ENCODE measurements at places on chromosomes 1 and 21.

DNA sequence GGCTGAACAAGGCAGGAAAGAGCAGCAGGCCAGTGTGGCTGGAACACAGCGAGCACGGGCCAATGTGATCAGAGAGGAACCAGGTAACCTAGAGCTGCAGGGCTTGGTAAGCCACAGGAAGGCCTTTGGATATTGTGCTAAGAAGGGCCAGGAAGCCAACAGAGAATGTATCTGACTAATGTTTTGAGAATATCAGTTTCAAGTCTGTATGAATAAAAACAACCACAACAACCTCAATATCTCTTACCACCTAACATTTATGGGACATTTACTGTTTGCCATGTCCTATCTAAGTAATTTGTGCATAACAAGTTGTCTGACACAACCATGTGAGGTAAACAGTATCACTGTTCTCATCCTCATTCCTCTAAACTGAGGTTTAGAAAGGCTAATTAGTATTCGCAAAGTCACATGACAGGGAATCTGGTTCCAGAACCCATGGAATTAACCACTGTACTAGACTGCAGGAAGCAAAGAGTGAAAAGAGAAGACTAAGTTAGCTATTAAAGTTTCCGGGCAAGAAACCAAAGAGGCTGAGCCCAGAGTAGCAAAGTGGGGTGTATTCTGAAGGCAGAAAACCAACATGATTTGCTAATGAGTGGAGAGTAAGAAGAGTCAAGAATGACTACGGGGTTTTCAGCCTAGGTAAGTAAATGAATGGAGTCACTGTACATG is 38.9 kb downstream of the SPRTN start:
- H3K36me3 ChIP-seq = no peaks in the 10 kb centered on the region
- no peaks in the 10 kb centered on the region for H3K4me1 ChIP-seq
- no peak overlapping the region for H3K4me3 ChIP-seq
- H3K27me3 ChIP-seq = no peaks in the 10 kb centered on the region

DNA sequence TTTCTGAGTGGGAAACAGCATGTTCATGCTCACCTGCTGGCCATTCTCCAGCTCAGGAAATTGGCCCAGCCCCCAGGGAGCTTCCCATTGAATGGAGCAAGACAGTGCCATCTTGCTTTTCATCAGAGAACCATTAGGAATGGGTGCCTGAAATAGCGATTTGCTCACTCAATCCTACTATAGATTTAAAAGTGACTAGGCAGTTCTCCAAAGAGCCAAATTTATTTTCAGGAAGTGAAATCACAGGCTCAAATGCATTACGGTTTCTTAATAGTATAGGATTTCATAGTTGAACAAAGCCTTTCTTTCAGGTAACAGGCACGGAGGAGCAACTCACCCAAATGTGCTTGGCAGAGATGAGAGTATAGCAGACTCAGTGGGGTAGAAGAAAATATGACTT is 272.1 kb downstream of the GRIK1 start:
- no peak for DNase-seq
- no peak overlapping the region for H3K4me3 ChIP-seq
- H3K27me3 ChIP-seq = no peaks in the 10 kb centered on the region
- H3K36me3 ChIP-seq = no peaks in the 10 kb centered on the region
- H3K4me1 ChIP-seq = no peaks in the 10 kb centered on the region
- no peak overlapping the region for H3K27ac ChIP-seq

DNA sequence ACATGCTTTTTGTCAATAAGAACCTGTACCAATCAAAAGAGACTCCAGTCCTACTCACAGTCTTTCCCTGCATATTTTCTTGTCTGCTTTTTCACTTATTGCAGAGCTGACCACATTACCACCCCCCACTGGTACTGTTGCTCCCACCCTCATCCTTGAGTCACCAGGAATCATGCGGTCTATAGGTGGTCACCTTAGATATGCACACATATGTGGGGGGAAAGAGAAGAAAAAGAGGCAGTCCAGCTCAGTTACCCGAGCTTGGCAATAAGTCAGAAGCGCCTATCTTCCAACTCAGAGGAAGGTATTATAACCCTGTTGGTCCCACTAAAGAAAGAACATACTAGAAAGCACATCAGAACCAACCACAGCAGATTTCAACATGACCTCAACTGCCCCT is 119.2 kb downstream of the SMYD2 start:
- no peak for DNase-seq
- no peaks in the 10 kb centered on the region for H3K27me3 ChIP-seq
- no peaks in the 10 kb centered on the region for H3K4me1 ChIP-seq

DNA sequence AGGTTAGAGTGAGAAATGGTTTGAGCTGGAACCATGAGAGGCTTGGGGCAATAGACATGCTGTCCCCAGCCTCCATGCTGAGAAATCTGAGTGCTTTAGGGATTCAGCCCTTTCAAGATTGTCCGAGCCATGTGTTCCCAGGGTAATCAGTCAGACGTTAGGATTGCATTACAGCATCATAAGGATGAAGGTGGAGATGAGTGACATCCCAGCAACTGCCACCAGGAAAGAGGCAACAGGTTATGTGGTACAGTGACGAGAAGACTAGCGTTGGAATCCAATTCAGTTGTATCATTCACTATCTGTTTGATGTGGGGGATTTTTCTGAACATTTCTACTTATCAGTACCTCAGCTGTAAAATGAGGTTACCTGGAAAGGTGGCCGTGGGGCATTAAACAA is 1.7 kb downstream of the CAMK1G start:
- no peaks in the 10 kb centered on the region for H3K4me1 ChIP-seq
- H3K36me3 ChIP-seq = no peaks in the 10 kb centered on the region
- H3K27ac ChIP-seq = no peak overlapping the region
- H3K27me3 ChIP-seq = no peaks in the 10 kb centered on the region

GRCh38 chr21:42725416-42725930 is 72.1 kb downstream of the PDE9A start:
- no peak for DNase-seq
- H3K4me1 ChIP-seq = no peaks in the 10 kb centered on the region
- H3K27me3 ChIP-seq = no peaks in the 10 kb centered on the region

GRCh38 chr1:172084876-172085275 is 243.6 kb downstream of the DNM3 start:
- no peak overlapping the region for H3K4me3 ChIP-seq
- H3K27ac ChIP-seq = no peak overlapping the region
- no peaks in the 10 kb centered on the region for H3K36me3 ChIP-seq
- no peak for DNase-seq
- no peaks in the 10 kb centered on the region for H3K27me3 ChIP-seq

GRCh38 chr1:56557746-56558145 is 21.6 kb downstream of the PLPP3 start:
- H3K27ac ChIP-seq = no peak overlapping the region
- no peak for DNase-seq
- no peaks in the 10 kb centered on the region for H3K36me3 ChIP-seq
- H3K27me3 ChIP-seq = no peaks in the 10 kb centered on the region
- H3K4me1 ChIP-seq = no peaks in the 10 kb centered on the region
- H3K4me3 ChIP-seq = no peak overlapping the region

DNA sequence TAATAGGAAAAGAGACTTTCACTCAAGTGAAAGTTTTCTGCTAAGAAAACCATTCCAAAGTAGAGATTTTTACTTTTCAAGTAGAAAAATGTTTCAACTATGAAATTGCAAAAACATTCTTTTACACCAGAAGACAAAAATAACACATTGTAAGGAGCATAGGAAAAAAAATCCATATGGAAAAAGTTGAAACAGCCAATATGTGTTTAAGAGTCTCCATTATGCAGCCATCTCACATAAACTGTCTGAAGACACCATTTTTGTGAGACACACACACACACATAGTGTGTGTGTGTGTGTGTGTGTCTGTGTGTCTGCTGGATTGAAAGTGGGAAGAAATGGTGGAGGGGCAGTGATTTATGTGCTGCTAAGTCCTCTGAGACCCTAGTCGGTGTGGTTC is 162.1 kb downstream of the HHAT start:
- no peak overlapping the region for H3K27ac ChIP-seq
- no peak for DNase-seq
- no peaks in the 10 kb centered on the region for H3K27me3 ChIP-seq
- no peaks in the 10 kb centered on the region for H3K4me1 ChIP-seq

GRCh38 chr21:30733026-30733425 is 14.0 kb downstream of the KRTAP21-2 start:
- H3K4me1 ChIP-seq = no peaks in the 10 kb centered on the region
- no peak for DNase-seq
- H3K4me3 ChIP-seq = no peak overlapping the region
- no peaks in the 10 kb centered on the region for H3K27me3 ChIP-seq
- no peak overlapping the region for H3K27ac ChIP-seq

- H3K36me3 ChIP-seq = no peaks in the 10 kb centered on the region
- DNase-seq = no peak
- H3K27me3 ChIP-seq = no peaks in the 10 kb centered on the region
- no peak overlapping the region for H3K27ac ChIP-seq
- no peaks in the 10 kb centered on the region for H3K4me1 ChIP-seq
- H3K4me3 ChIP-seq = no peak overlapping the region
Measured at GRCh38 chr1:78591971-78592370, 28.3 kb upstream of the IFI44L start.

DNA sequence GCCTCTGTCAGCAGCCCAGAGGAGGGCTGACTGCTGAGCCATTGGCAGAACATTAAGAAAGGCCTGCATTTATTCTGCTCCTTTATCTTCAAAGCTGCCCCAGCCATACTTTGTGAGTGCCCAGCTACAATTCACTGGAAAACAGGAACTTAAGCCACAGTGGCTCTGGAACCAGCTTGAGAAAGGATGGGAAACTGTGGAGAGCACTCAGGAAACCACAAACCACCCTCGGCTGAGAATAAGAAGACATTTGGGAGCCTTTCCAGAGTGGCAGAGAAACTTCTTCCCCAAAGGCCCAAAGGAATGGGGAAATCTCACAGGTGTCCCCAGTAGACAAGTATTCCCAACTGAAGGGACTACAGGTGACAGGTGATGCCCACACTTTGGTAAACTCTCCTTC is 1.8 kb downstream of the LAMB3 start:
- DNase-seq = no peak
- no peaks in the 10 kb centered on the region for H3K4me1 ChIP-seq
- H3K4me3 ChIP-seq = no peak overlapping the region
- H3K27me3 ChIP-seq = no peaks in the 10 kb centered on the region
- H3K27ac ChIP-seq = no peak overlapping the region

DNA sequence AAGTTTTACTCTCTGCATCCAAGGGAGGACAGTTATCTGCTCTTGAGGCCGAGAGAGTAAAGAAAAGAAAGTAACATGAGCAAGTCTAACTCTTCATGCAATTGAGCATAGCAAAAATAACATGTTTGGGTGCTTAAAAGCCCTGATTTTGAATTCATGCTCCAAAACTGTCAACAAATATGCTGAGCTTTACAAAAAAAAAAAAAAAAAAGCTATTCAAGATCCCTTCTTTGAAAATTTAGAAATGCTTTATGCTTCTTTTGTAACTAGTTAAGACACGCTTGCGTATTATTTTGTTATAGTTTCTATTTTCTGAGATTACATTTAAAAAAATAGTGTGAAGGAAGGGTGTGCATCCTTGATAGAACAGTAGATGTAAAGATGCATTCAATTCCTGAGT is 1733.0 kb downstream of the MRPL39 start:
- no peak for DNase-seq
- no peaks in the 10 kb centered on the region for H3K36me3 ChIP-seq
- H3K4me1 ChIP-seq = no peaks in the 10 kb centered on the region
- no peak overlapping the region for H3K27ac ChIP-seq

- H3K36me3 ChIP-seq = no peaks in the 10 kb centered on the region
- no peaks in the 10 kb centered on the region for H3K27me3 ChIP-seq
- H3K27ac ChIP-seq = no peak overlapping the region
- no peak overlapping the region for H3K4me3 ChIP-seq
- DNase-seq = no peak
Measured at GRCh38 chr1:45887156-45887842, 83.9 kb downstream of the MAST2 start.

- H3K27me3 ChIP-seq = no peaks in the 10 kb centered on the region
- peak within 1 kb of the TSS; percentile 75 for H3K27ac ChIP-seq
- H3K4me1 ChIP-seq = no peaks in the 10 kb centered on the region
- peak; percentile 95 for DNase-seq
Measured at GRCh38 chr1:16613185-16614147, at the start of gene NBPF1. TSS of gene NBPF1 (minus strand) at chr1:16613564.

DNA sequence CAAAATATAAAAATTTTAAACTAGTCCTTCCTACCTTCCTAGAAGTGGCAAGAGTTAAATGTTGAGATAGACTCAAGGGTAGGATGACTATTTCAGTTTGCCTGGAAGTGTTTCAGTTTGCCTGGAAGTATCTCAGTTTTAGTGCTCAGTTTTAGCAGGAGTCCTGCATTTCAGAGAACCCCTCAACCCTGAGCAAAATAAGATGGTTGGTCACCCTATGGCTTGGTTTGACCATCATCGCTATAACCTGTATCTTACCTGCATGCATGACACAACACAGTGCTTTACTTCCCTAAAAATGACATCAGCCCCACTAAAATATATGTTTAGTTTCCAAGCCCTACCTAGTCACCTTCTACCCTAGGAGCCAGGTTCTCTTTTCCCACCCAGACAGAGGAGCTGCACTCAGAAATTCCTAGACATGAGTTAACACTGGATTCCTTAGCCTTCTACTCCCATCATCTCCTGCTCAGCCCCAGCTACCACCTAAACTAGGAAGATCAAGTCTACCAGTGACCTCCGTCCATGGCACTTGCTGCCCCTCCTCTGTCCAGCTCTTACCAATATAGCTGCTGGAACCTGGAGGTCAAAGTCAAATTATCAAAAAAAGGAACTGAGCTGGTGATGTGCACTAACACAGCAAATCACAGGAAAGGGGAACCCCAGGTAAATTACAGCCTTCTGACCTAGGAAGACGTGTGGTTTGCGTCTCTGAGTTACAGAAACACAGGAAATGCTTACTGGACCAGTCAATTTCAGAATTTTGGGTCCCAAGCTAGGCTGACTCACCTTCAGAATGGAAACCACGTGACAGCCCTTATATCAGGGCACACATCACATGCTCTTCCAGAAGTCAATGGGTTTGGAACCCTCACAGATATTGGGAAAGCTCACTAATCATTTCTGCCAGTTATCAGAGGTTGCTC is 2.2 kb upstream of the G0S2 start:
- no peaks in the 10 kb centered on the region for H3K36me3 ChIP-seq
- DNase-seq = no peak
- H3K27ac ChIP-seq = peak overlapping the region; percentile 34
- H3K4me1 ChIP-seq = peaks cover 4% of the 10 kb centered on the region
- no peak overlapping the region for H3K4me3 ChIP-seq
- no peaks in the 10 kb centered on the region for H3K27me3 ChIP-seq

- H3K27ac ChIP-seq = no peak overlapping the region
- no peaks in the 10 kb centered on the region for H3K4me1 ChIP-seq
- H3K4me3 ChIP-seq = no peak overlapping the region
- H3K36me3 ChIP-seq = no peaks in the 10 kb centered on the region
Measured at GRCh38 chr1:241145881-241146280, 211.1 kb downstream of the RGS7 start.

GRCh38 chr21:35036465-35037383 is 12.4 kb downstream of the RUNX1 start:
- no peak for DNase-seq
- no peaks in the 10 kb centered on the region for H3K4me1 ChIP-seq
- no peak overlapping the region for H3K27ac ChIP-seq
- no peak overlapping the region for H3K4me3 ChIP-seq
- H3K36me3 ChIP-seq = no peaks in the 10 kb centered on the region
- H3K27me3 ChIP-seq = no peaks in the 10 kb centered on the region

GRCh38 chr1:153340356-153340755 is 8.3 kb downstream of the PGLYRP4 start:
- no peaks in the 10 kb centered on the region for H3K36me3 ChIP-seq
- H3K4me3 ChIP-seq = no peak overlapping the region
- H3K27ac ChIP-seq = no peak overlapping the region
- no peak for DNase-seq

GRCh38 chr1:209223791-209224190 is 359.7 kb upstream of the CAMK1G start:
- H3K4me3 ChIP-seq = no peak overlapping the region
- no peak overlapping the region for H3K27ac ChIP-seq
- H3K4me1 ChIP-seq = no peaks in the 10 kb centered on the region
- no peak for DNase-seq
- H3K27me3 ChIP-seq = no peaks in the 10 kb centered on the region
- no peaks in the 10 kb centered on the region for H3K36me3 ChIP-seq

All from uterus (tissue), 4 donors.